ENCODE measurements at places on chromosomes 6 and 20.

DNA sequence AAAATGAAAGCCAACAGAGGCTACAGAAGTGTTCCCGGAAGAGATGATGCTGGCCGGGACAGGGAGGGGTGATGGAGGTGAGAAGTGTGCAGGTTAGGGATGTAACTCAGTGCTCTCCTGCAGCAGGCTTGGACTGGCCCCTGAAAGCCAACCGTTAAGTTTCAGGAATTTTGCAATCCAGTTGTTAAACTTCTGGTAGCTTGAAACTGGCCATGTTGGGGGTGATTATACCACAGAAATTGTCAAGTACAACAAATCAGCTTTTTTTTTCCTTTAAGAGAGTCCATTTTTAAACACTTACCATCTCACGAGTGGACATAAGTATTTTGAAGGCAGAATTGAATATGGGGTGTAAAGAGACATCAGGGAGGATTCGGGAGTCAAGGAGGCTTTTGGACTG, 8.8 kb upstream of the SIRPB1 start:
- no peak for DNase-seq

DNA sequence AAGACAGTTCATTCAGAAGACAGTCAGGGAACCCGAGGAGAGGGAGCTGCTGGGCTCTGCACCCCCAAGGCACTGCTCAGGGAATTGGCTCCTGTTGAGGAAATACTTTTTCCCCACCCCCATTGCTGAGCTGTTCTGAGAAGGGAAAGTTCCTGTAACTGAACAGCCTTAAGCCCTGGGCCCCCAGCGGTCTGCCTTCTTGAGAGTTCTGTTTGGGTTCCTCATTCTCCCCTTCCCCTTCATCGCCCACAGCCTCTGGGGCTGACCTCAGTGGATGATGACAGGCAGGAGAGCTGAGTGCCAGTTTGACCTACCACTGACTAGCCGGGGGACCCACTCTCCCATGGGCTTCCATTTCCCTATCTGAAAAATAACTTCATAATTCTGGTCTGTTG, 10.7 kb downstream of the HCK start:
- no peak for DNase-seq

DNA sequence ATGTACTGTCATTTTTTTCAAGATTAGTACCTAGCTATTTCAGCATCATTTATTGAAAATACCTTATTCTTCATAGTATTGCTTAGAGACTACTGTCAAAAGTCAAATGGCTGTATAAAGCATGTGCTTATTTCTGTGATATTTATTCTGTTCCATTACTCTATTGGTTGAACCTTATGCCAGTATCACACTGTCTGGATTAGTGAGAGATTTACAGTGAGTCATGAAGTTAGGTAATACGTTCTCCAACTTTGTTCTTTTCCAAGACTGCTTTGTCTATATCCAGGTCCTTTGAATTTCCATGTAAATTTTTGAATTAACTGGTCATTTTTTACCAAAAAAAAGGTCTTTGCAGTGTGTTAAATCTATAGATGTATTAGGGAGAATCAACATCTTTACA, 18.6 kb upstream of the RNF217 start:
- DNase-seq: no peak

GRCh38 chr6:144689503-144690040, 404.4 kb downstream of the UTRN start:
- no peak for DNase-seq

DNA sequence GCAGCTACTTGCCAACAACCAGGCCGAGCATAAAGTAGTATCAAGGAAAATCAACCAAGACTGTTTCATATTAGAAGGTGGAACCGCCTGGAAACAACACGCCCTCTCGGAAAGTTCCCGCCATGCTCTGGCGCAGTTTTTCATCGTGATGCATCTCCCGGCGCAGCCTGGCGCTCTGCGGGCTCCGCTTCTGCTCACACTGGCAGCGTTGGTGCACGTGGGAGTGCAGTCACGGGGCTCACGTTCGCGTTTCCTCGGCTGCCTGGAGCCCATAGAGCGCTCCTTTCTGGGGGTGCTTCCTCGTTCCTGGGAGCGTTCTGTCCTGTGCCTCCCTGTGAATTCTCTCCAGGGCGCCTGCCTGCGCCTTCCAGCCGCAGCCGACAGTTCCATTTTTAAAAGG, 227.3 kb downstream of the TBXT start:
- DNase-seq: no peak

GRCh38 chr6:55180258-55180657, 5.9 kb downstream of the HCRTR2 start:
- no peak for DNase-seq

GRCh38 chr20:10504994-10505730, 70.1 kb downstream of the SLX4IP start:
- DNase-seq: no peak

DNA sequence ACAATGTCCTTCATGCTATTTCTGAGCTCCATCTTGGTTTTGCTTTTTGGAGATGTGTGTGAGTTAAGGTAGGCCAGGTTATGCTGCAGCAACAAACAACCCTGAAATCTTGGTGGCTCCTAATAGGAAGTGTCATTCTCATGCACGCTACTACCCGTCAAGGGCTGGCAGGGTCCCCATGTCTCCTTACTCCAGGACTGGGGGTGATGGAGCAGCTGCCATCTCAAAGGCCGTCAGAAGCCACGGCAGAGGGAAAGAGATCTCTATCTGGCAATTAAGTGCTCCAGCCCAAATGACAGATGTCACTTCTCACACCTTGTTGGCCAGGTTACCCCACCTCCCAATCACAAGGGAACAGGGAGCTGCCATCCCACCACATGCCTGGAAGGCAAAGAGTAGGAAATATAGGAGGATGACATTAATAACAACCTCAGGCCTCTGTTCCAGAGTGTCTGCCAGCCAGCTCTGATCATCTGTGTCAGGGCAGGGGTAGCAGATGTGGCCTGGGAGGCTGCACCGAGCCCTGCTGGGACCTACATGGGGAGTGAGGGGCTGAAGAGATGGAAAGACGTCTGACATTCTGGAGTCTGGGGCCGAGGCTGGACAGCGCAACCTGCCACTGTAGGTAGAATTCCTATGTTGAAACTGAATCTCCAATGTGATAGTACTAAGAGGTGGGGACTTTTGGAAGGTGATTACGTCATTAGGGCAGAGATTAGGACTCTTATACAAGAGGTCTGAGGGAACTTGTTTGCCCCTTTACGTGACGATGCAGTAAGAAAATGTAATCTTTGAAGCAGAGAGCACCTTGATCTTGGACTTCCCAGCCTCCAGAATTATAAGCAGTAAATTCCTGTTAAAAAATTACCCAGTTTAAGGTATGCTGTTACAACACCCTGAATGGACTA, 4.8 kb upstream of the SDCBP2 start:
- DNase-seq: no peak

DNA sequence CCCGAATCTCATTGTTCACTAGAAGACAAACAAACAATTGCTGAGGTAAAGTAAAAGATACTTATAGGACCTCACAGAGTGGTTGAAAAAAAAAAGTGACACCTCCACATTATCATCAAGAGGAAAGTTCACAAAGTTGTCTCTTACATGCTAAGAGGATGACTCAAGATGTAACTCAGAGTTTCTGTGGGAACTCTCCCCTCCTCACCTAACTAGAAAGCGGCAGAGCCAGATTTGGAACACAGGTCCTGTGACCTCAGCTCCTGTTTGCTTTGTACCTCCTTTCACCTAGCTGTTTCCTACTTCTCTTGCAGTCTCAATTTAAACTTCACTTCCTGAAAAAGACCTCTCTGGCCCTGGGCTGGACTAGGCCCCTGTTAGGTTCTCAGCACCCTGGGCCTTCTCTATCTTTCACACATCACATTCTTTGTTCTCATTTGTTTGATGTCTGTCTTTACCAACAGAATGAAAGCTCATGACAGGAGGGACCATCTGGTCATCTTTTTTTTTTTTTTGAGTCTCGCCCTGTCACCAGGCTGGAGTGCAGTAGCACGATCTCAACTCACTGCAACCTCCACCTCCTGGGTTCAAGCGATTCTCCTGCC, 60.8 kb downstream of the CD24 start:
- no peak for DNase-seq

GRCh38 chr20:9331707-9332435, 182.5 kb upstream of the LAMP5 start:
- no peak for DNase-seq

DNA sequence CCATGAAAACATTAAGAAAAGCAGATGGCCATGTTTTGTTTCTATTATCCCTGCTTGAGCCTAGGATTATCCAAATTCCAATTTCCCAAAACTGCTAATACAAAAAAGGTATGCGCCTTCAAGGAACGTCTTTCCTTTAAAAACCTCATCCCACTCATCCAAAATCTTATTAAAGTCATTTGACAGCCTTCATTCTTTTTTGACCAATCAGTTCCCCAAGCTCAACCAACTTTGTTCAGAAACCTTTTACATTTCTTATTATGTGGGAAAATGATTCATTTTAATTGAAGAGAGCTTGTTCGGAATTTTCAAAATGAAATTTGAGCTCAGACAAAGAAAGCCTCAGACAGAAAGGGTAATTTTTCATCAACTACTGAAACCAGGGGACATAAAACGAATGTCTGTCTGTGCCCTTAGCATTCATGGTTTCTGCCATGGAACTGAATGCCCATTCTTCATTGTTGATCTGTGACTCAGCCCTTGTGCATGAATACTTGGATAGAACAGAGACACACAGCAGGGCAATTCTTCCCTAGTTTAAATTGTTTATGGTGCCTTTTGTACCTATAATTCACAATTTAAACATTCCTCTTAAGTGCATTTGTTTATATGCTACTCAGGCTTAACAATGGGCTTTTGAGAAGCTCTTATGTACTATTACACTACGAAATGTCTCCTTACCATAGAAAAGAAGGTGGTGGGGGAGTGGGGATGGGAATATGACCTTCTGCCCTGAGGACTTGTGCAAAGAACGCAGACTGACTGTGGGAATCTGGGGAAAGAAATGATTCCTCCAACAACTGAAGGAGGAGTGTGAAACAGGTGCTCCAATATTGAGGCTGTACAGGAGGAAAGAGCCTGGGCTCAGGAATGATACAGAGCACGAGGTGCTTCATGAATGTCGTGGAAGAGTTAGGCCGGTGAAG, 49.8 kb upstream of the ERVFRD-1 start:
- no peak for DNase-seq

- no peak for DNase-seq
These were observed 304.9 kb upstream of the RNF24 start for GRCh38 chr20:4320291-4320690.

GRCh38 chr20:55052459-55052858, 577.1 kb downstream of the DOK5 start:
- no peak for DNase-seq

DNA sequence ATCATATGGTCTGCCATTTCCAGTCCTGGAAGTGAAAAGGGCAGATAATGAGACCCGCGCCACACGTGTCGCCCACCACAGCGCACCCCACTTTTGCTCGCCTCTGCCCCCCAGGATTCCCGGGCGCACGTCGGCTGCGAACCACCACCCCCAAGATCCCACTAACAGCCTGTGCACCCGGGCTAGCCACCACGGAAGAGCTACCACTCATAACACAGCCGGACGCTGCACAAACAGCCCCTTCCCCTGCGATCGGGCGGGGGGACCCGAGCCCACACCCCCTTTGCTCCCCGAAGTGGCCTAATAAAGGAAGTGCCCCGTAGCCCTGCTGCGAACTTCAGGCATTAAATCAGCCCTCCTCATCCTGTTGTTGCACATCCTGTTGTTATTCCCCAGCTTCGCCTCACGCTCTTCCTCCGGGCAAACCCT, 506 bp downstream of the CITED2 start:
- no peak for DNase-seq

GRCh38 chr20:2794866-2795447, 5.5 kb downstream of the CPXM1 start:
- no peak for DNase-seq

DNA sequence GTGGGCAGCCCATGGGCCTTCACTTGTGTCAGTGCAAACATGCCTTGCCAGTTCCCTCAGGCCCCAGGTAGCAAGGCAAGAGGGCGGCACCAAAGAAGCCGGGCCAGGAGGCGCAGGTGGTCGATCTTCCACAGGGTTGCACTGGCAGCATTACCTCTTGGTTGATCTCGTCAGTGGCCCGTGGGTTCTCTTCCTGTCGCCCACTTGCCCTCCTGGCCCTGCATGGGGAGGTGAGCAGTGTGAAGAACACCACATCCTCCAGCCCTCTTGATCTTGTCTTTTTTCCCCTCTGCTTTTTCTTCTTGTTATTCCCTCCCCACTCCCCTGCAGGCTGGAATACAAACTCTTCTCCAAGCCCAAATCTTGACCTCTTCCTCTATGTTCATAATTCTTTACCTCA, 3.0 kb upstream of the CST11 start:
- DNase-seq: no peak

- DNase-seq: no peak
These were observed 61.9 kb upstream of the NRSN1 start for GRCh38 chr6:24064106-24064505.

DNA sequence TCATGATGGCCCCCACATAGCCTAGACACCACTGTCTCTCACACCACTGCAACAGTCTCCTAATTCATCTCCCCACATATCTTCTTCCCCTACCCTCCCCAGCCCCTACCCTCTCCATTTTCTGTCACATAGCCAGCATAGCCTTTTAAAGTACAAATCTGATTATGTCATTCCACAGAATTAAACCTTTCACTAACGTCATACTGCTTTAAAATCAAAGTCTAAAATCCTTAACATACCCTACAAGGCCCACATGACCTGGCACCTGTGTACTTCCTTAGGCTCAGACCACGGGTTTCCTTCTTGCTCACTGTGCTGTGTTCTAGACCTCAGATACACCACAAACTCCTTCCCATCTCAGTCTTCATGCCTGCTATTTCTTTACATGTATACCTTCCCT, 5.9 kb downstream of the OSTM1 start:
- peak; percentile 68 for DNase-seq

DNA sequence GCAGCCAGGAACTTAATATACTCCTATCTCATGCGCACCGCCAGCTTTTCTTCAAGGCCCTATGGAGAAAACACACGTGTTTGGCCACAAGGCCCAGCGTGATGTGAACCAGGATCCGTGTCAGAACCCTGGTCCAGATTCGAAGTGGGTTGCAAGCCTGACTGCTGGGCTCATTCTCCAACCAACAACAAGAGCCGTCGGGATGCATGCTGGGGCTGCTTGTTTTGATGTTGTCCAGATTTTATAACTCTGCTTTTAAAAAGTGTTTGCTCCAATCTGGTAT, 463 bp upstream of the SLC22A2 start:
- DNase-seq: no peak

DNA sequence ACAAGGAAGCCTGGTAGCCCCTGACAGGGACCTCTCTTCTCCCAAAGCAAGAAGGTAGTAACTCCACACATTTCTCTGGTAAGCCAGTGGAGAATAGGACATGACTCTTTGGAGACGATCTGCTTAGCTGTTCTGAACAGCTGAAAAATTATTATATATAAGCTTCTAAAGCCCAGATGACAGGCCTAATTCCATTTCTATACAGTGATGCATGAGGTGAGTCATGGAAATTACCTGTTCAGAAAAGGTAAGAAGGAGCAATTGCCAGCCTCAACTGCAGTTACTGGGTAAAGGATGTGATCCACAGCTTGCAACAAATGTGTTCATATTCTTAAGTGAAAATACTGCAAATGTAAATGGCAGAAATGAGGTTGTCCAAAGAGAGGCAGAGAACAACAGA, 54.0 kb downstream of the PREP start:
- DNase-seq: no peak

- no peak for DNase-seq
These were observed 115.5 kb downstream of the REV3L start for GRCh38 chr6:111367393-111368088.
